ENCODE measurements at places on chromosomes 3 and 15.

DNA sequence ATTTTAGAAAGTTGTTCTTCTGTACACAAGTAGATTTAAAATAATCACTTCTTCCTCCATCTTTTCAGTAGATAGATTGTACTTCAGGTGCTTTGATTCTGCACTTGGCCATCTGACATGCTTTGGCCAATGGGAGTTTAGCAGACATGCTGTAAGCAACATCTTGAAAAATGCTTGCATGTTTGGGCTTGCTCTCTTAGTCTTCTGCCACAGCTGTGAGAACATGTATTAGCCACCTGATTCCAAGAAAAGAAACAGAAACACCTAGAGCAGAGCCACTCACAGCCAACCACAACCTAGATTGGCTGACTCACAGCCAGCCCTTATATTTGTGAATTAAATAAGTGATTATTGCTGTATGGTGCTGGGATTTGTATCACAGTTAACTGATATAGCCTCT, 70.2 kb upstream of the GADL1 start:
- DNase-seq, result no peak

GRCh38 chr15:60916679-60917460, 312.2 kb downstream of the RORA start:
- peak; percentile 86 for DNase-seq

DNA sequence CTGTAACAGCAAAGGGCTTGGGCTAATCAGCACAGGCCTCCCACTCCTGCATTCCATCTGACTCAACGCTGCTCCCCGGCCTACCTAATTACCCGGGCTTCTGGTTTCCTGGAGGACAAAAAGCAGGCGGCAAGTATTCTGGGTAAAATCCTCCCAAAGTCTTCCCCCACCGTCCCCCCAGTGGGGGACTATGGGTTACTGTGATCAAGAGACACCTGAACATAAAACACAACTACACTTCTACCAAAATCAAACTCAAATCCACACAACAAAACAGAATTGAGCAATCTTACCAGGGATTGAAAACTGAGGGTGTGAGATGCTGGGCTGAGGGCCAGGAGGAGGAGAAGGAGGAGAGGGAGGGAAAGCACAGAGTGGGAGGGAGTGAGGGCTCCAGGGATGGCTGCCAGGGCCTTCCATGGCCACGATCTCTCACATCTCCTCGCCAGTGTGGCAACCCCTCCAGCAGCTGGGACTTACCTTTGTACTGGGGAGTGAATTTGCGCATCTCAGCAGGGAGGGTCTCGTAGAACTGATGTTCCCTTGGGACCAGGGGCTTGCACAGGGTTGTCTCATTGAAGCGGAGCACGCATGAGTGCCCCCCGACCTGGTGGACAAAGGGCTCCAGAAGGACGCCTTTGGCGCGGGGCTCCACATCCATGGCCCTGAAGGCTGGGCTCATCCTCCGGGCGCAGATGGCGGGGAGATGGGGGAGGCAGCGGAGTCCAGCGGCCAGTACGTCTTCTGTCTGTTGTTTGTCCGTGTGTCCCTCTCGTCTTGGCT, 9.1 kb upstream of the NCKIPSD start:
- DNase-seq, result peak; percentile 79

- DNase-seq, result no peak
Measured at GRCh38 chr15:90729261-90729660, 12.1 kb downstream of the BLM start.

- DNase-seq, result no peak
Measured at GRCh38 chr15:64583519-64583918, 123.1 kb downstream of the ZNF609 start.

DNA sequence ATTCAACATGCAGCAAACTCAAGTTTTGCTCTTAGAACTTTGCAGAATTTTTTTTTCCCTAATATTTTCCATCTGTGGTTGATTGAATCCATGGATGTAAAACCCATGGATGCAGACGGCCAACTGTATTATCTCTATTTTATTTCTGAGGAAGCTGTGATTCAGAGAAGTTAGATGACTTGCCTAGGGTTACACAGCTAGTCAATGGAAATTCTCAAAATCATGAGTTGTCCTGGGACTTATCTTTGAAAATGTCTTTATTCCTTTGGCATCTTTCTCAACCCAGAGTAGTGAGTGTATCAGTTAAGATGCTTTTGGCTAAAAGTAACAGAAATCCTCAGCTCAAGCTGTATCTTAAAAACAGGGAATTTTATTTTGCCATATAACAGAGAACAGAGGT, 107.9 kb upstream of the GALNT15 start:
- peak; percentile 62 for DNase-seq

- DNase-seq, result no peak
Measured at GRCh38 chr15:101844916-101845315, 32.9 kb downstream of the OR4F15 start.

DNA sequence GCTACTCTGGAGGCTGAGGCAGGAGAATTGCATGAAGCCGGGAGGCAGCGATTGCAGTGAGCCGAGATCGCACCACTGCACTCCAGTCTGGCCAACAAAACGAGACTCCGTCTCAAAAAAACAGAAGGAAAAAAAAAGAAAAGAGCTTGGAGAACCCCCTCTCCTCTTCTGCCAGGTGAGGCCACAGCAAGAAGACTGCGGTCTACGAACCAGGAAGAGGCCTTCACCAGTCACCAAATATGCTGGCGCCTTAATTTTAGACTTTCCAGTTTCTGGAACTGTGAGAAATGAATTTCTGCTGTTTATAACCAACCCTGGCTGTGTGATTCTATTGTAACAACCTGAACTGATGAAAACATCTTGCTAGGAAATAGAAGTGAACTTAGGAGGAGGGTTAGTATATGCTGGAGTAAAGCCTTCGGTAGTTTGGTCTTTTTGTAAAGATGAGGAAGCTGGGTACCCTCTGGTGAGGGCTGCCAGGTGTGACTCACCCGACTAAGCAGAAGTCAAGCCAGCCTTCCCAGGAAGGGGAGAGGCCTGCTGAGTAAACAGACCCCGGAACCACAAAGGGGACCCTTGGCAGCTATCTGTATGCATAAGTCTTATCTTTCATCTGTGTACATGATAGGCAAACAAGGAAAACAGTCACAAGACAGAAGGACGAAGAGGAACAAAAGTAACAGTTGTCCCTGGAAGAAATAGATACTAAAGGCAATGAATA, 78.7 kb downstream of the KLF13 start:
- DNase-seq, result no peak

GRCh38 chr3:64903006-64903405, 215.2 kb upstream of the ADAMTS9 start:
- DNase-seq, result peak; percentile 53

- DNase-seq, result no peak
Measured at GRCh38 chr3:126718561-126719445, 14.8 kb downstream of the CHCHD6 start.
